ENCODE measurements at places on chromosomes 1 and 21.

- no peak for DNase-seq
Observed at GRCh38 chr1:99886841-99887240, 36.7 kb downstream of the AGL start.

DNA sequence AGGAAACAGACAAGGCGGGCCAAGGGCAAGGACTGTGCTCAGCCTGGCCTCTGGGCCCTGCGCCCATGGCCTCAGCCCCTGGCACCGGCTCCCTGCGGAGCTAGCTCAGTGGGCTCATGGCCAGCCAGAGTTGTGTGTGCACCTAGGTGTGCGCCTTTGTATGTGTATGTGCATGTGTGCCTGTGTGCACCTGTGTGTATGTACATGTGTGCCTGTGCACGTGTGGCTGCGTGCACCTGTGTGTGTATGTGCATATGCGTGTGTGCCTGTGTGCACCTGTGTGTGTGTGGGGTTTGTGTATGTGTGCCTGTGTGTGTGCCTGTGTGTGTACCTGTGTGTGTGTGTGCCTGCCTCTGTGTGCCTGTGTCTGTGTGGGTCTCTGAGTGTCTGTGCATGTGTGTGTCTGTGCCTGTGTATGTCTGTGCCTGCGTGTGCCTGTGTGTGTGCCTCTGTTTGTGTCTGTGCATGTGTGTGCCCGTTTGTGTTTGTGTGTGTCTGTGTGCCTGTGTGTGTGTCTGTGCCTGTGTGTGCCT, 7.4 kb downstream of the GPR137B start:
- DNase-seq = no peak

DNA sequence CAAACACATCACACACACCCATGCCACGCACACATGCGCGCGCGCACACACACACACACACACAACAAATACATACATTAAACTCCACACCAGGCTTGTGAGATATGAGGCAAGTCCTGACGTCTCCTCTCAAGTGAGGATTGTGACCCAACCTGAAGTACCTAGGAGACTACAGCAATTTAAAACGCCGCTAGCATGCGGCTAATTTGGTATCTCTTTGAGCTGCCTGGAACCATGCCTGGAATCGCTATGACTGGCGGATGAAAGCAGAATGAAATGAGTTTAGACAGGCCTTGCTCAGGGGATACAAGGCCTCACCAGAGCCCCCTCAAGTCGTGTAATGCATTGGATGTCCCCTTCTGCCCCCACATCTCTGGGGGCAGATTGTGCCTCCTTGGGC, 1.6 kb upstream of the RAB7B start:
- DNase-seq = no peak

DNA sequence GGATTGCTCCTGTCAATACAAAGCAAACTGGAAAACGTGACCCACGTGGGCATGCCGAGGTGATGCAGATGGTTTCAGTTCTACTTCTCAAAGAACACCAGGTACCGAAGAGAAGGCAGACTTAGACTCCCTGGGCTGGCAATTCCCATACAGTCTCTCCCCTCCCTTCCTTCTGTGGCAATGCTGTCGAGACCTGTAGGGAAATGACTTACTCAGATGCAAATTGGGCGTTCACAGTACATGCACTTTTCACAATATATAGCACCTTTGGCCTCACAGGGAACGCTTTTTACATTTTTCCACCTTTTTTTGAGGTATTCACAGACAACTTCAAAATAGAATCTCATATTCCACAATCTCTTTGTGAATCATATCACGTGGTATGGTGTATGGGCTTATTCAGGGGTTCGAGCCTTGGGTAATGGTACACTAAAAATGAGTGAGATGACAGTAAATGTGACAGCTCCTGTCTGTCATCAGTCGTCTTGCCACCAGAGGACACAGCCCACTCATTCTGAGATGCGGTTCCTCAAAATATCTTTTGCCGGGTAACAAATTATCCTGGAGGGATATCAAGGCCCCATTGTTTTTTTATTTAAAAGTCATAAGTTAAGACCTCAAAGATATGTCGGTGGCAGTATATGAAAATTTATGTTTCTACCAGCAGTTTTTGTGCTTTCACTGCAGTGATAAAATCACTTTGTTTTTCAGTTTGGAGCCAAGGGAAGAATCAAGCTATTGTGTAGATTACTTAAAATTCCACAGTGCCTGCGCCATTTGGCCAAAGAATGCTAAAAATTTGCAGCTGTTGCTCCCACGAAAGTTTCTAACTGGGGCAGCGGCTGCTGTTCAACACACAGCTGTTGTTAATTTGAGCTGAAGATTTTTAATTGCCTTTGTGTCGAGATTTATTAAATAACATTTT, 168.4 kb downstream of the ZZZ3 start:
- no peak for DNase-seq

DNA sequence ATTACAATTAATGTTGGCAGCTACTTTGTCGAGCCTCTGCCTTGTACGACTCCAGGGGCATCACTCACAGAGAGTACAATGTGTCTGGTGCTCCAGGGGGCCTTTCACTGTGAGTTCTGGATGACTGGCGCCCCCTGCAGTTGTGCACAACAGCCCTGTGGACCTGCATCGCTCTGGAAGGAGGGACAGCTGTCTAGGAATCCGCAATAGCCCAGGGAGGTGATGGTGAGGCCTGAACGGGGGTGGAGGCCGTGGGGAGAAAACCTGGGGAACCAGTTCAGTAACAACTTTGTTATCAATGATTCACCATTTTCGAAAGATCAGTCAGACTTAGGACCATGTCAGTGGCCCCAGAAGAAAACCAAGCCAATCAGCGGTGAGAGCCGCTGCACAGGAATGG, 189.1 kb downstream of the KAZN start:
- no peak for DNase-seq
